ENCODE measurements at places on chromosomes 5 and 9. TPM values are rescaled to one million over a fixed set of nuclear protein-coding genes. Genes with fewer than 3 reads are reported as not detected.

CCDC192 gene
- total RNA-seq, result not detected

PCDHGA3 gene
- not detected for total RNA-seq

SLCO4C1 gene
- total RNA-seq, result 0.45 TPM

PRRX2 gene
- total RNA-seq, result 1.2 TPM

DNA sequence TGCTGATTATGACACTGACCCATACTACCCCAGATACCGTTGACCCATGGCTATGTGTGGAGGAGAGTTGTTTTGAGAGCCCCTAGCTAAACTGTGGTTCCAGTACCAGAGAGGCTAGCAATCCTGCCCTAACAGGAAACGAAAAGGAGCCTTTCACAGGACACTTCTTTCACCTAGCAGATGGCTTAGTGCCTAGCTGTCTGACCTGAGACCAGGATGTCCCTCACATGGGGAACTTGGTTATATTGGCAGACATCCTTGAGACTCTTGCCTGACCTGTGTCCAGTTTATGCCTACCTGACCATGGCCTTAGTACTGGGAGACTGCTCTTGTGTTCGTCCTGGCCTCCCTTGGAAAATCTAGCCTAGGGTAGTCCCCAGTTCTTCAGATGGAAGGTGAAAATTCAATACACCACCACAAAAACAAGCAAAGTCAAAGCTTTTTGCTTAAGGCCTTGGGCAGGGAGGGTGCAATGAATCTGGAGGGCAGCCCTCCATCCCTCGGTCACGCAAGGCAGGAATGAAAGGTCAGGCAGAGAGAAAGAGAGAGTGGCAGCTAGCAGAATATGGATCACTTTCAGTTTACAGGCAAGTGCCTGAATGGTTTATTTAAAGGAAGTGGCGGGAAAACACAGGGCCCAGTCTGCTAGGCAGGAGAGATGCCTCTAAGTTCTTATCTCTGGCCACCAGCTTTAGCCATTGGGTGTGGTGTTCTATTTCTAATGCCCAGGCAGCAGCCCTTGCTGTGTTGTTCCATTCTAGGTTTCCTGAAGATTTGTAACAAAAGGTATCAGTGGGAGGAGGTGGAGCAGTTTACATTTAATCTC lies 16.4 kb upstream of the ZNF474 start:
- no peak for DNase-seq
